NCI-H1417 (cell line): ENCODE measurements at places on chromosomes 7 and 10.

DNA sequence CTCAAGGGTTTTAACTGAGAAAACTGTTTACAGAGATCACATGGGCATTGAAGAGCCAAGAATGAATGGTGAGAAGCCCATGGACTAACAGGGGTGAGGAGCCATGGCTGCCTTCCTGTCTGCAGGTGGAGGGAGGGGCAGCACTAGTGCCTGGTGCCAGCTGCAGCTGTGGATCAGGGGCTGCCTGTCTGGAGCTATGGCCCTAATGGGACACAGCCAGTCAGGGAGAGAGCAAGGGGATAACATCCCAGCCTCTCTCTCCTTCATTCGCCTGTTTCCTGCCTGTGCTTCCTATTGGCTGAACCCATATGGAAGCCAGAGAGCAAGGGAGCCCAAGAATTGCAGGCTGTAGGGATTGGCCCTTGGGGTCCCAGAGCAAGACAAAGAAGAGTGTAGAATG, 125.8 kb upstream of the GAD2 start:
- peak; percentile 2 for DNase-seq

DNA sequence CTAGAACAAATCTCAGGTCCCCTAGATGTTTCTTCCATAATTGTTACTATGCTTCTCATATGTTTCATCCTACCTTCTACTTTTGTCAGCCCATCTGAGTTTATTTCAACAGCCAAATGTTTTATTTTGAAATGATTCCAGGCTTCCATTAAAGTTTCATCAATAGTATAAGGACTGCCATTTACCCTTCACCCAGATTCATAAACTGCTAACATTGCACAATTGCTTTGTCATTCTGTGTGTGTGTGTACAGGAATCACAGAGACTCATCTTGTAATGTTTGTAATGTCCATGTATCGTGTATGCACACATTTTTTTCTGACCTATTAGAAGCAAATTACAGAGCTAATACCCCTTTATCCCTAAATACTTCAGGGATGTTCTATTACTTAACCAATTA, 25.5 kb downstream of the MMRN2 start:
- DNase-seq, result no peak

DNA sequence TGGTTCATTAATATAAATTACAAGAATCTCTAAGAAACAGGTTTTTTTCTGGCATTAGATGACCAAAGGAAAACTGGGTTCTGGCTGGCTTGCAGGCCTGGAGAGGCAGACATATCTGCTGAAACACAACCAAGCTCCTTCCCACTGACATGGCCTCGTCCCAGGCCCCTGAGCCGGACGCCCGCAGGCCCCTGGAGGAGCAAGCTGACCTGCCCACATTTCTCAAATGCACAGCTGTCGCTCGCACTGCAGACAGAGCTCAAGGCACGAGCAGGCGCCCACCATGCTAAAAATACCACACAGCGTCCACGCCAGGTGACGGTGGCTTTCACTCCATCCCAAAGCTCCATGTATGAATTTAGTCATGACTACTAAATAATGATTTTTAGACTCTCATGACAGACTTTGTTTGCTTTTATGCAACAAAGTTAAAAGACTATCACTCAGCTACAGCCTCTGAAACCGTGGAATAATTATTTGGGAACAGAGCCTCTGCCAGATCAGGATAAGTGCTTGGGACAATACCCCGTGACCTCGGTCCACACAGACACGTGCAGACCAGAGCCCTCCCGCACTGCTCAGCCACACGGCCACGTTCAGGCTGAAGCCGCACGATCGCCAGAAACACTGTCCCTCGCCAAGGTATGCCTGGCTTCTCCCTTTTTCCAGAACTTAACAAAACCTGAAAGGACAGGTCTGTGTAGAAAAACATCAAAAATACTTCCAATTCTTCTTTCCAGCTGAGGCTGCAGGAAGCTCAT, 71.1 kb downstream of the DIP2C start:
- DNase-seq, result no peak

DNA sequence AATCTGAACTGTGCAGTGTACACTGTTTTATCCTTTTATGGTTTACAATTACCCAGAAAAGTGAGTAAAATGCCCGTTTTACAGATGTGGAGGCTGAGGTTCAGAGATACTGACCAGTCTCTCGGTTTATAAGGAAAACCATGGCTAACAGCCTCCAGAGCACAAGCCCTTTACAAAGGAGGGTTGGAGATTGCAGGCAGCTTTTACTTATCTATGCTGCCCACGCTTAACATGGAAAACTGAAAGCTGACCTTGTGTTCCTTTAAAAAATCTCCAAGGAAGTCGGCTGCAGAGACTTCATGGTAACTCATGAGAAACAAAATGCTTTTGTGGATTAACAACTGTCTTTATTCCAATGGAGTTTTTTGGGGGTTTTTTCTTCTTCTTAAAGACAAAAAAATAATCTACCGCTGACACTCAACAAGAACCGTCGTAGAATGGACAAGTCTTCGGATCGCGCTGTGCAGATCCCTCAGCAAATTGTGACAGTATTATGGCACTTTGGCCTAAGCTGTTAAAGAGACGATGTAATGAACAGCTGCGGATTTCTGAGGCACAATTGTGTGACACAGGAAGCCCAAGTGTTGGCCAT, 654 bp upstream of the SLF2 start:
- peak; percentile 70 for DNase-seq

GRCh38 chr10:125107965-125108580, 52.3 kb downstream of the CTBP2 start:
- DNase-seq, result no peak

DNA sequence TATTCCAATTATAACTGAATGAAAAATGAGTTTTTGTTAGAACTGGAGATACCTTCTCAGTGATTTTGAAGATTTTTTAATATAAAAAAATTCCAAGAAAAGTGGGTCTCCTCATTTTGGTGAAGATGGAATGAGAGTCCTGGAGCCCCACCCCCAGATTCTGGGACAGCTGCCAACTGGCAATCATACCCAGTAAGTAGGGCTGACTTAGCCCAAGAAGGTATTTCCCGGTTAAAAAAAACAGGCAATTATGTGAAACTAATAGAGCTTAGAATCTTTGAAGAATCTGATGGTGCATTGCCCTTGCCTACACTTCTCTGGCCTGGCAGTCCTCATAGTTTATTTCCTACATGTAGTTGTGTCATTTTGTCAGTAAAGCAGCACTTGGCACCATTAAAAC, 52.8 kb upstream of the VWDE start:
- DNase-seq, result peak; percentile 63

- no peak for DNase-seq
These were observed 140.3 kb downstream of the NEURL1 start for GRCh38 chr10:103633846-103634245.
